ENCODE measurements at places on chromosomes 11 and 22. TPM values are rescaled to one million over a fixed set of nuclear protein-coding genes. Genes with fewer than 3 reads are reported as not detected.
A peak's percentile ranks its signal among the peaks of the same experiment; 100 is the strongest.

DNA sequence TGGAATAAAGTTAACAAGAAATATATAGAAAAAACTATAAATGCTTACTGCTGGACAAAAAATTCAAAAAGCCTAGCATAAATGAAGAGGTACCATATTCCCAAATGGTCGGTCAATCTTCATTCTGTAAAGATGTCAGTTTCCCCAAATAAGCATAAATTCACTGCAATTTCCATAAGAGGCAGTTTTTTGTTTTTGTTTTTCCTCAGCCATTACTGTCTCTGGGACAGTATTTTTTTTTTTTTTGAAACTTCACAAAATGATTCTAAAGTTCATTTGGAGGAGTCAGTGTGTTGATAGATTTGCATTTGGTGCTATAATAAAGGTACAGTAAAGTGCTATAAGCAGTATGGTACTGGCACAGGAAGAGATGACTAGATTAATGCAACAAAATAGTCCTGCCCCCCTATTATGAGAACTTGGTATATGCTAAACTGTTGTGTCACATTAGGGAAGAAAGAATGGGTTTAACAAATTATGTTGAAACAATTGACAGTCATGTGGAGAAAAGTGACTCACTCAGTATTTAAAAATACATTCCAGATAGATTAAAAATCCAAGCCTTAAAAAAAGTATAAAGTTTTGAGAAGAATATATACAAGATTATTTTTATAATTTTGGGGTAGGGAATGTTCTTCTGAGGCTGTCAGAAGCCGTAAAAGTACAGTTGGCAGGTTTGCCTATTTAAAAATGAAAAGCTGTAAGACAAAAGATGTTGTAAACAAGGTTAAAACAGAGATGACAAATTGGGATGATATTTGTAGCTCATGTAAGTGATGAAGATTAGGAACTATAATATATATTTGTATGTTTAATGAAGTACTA is 2.6 kb upstream of the FTH1 start:
- H3K27ac ChIP-seq, result peak overlapping the region; percentile 94
- no peaks in the 10 kb centered on the region for H3K27me3 ChIP-seq
- DNase-seq, result no peak
- peaks cover 6% of the 10 kb centered on the region for H3K36me3 ChIP-seq
- peaks cover 28% of the 10 kb centered on the region for H3K4me1 ChIP-seq
- H3K4me3 ChIP-seq, result no peak overlapping the region

GRCh38 chr22:44907765-44908737 is 101.8 kb downstream of the PHF21B start:
- no peaks in the 10 kb centered on the region for H3K4me1 ChIP-seq
- H3K4me3 ChIP-seq, result no peak overlapping the region
- no peak overlapping the region for H3K27ac ChIP-seq

- H3K36me3 ChIP-seq, result no peaks in the 10 kb centered on the region
- H3K27me3 ChIP-seq, result no peaks in the 10 kb centered on the region
- H3K4me1 ChIP-seq, result no peaks in the 10 kb centered on the region
- no peak overlapping the region for H3K4me3 ChIP-seq
Observed at GRCh38 chr11:131739243-131739882, 368.9 kb downstream of the NTM start.

- H3K4me3 ChIP-seq, result no peak overlapping the region
- H3K36me3 ChIP-seq, result no peaks in the 10 kb centered on the region
Observed at GRCh38 chr22:36619797-36620399, 83.7 kb downstream of the CACNG2 start.

DNA sequence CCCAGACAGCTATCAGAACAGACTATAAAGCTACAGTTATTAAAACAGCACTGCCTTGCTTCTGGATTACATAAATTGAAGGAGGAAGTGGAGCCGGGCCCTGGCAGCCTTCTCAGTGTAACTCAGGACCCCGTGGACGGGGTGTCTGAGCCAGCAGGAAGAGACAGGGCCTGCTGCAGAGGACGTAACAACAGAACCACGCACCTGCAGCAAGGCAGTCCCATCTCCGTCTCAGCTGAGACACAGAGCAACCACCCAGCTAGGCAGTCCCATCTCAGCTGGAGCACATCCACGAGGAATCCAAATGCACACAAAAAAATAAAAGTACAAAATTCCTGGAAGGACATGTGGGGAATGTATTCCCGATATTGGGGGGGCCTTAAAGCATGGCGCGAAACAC is 17.1 kb upstream of the KRTAP5-6 start:
- H3K27me3 ChIP-seq, result peaks cover 5% of the 10 kb centered on the region
- no peaks in the 10 kb centered on the region for H3K36me3 ChIP-seq
- H3K4me3 ChIP-seq, result no peak overlapping the region
- DNase-seq, result no peak

DNA sequence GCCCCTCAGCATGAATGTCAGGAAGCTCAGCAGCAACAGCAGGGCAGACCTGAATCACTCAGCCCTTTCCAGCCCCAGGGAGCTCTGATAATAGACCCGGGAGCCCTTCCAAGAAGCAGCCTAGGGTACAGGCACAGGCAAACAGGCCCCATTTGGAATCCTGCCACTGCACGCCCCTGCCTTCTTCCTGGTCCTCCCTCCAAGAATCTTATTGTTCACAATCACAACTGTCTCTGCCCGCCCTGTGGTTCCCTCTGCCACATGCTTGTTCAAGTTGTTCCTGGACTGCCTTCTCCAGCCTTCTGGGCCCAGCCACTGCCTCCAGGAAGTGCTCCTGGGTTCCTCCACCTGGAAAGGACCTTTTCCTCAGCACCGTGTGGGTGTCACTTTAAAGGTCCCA is 54.6 kb downstream of the LRRC32 start:
- H3K27me3 ChIP-seq, result no peaks in the 10 kb centered on the region
- no peak for DNase-seq
- H3K36me3 ChIP-seq, result no peaks in the 10 kb centered on the region
- no peaks in the 10 kb centered on the region for H3K4me1 ChIP-seq

DNA sequence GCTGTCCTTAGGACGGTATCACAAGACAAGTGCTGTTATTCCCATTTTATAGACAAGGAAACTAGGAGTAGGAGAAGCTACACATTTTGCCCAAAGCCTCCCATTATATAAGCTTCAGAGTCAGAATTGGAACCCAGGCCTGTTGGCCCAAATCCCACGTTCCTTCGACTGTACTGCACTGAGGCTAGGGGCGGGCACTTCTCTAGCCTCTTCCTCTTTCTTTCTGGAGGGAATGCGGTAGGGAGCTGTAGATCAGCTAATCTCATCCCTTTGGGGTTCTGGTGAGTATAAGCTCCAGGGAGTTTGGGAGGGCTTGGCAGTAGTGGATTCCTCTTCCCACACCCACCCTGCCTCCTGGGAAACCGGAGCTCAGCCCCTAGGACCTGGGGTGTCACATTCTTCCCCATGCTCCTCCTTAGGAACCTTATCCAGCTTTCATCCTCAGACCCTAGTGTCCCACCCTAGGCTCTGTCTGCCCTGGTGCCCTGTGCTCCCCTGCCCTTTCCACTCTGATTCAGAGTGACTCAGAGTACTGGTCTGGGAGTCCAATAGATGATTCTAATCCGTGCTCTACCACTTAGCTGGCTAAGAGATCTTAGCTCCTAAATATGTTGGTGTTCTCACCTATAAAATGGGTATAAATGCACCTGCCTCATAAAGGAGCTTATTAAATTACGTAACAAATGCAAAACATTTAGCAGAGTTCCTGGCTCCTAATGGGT is 29.3 kb downstream of the PHLDB1 start:
- no peaks in the 10 kb centered on the region for H3K4me1 ChIP-seq
- H3K4me3 ChIP-seq, result no peak overlapping the region
- no peak for DNase-seq
- H3K27me3 ChIP-seq, result no peaks in the 10 kb centered on the region

DNA sequence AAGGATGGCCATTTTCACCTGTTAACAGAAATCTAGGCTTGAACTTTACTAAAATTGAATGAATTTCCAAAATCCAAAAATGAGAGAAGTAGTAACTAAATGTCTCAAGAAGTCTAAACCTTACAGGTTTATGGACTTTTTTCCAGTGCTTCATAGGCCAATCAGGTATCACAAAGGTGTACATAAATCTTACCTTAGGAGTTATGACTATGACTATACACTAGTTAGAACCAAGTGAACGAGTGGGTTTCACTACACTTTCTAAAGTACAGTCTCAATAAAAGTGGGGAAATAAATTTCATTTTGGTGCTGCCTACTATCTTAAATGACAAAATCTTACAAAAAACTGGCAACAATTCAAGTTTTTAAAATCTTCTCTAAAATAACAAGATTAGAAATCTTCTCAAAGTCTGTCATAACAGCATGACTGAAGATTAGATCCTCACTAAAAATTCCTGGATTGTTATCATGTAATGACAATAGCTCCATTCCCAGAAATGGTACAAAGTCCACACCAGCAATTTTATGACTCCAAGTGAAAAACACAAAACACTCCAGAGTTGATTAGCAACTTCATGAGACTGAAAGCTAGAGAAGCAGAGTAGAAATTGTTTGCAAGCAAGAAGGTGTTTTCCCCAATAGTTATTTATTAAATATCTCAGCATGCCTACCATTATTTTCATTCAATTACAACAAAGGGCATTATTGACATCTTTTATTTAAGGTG is 20.9 kb downstream of the SOX6 start:
- no peak overlapping the region for H3K27ac ChIP-seq
- DNase-seq, result no peak
- H3K4me3 ChIP-seq, result no peak overlapping the region
- no peaks in the 10 kb centered on the region for H3K27me3 ChIP-seq

DNA sequence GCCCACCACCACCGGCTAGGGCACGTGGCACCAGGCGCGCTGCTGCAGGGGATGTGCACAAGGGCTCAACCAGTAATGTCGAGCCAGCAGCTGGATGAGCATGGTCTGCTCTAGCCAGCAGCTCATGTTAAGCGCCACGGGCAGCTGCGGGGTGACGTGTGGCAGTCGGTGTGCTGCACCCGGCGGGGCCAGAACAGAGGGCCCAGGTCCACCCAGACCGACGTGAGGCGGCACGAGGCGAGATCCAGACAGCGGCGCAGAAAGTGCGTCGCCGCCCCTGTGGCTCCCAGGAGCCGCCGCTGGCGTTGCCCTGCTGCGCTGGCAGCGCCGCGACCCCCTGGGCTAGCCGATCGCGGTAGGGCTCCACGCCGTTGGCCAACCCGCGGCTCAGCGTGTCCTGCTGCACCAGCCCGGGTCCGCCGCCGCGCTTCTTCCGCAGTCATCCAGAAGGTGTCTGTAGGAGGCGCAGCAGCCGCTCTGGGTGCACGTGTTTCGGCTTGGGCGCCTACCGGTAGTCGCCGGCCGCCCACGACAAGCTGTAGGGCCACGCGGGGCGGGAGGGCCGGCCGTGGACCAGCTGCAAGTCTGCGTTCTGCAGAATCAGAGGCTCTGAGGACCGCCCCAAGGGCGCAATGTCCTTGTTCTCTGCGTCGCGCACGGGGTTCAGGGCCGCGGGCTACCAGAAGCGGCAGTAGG is 4.6 kb upstream of the GALR3 start:
- peak; percentile 74 for DNase-seq
- H3K27ac ChIP-seq, result no peak overlapping the region
- H3K4me3 ChIP-seq, result peak overlapping the region; percentile 55
- peaks cover 18% of the 10 kb centered on the region for H3K4me1 ChIP-seq
- no peaks in the 10 kb centered on the region for H3K27me3 ChIP-seq
- H3K36me3 ChIP-seq, result no peaks in the 10 kb centered on the region

DNA sequence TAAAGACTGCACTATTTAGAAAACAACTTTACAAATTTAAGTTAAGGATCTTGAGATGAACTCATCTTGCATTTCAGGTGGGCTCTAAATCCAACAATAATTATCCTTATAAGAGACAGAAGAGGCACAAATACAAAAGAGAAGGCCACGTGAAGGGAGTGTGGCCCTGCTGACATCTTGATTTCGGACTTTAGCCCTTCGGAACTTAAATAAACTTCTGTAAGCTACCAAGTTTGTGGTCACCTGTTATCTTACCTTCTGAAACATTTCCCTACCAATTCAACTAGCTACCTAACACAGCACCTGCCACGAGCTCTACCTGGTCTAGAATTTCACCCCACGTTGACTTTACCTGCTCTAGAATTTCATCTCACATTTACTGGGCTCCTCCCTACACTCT is 42.9 kb upstream of the ARHGAP32 start:
- DNase-seq, result no peak
- no peaks in the 10 kb centered on the region for H3K4me1 ChIP-seq
- no peak overlapping the region for H3K27ac ChIP-seq

DNA sequence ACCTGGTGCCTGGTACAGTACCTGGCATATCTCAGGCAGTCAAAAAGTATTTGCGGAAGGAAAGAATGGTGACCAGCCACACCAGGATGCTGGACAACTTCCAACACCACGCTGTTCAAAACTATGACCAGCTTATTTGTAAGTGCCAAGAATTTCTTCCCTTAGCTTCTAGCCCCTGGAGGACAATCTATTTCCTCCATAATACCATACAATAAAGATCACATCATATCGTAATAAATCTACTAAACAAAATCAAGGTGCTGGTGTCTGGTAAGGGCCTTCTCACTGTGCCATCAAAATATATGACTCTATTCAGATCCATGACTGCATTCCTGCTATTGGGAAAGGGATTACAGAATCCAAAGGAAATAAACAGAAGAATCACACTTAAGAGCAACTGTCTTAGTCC is 51.5 kb downstream of the ALG9 start:
- no peak for DNase-seq
- no peaks in the 10 kb centered on the region for H3K36me3 ChIP-seq
- H3K4me1 ChIP-seq, result no peaks in the 10 kb centered on the region
- no peak overlapping the region for H3K27ac ChIP-seq
- no peak overlapping the region for H3K4me3 ChIP-seq
- no peaks in the 10 kb centered on the region for H3K27me3 ChIP-seq

DNA sequence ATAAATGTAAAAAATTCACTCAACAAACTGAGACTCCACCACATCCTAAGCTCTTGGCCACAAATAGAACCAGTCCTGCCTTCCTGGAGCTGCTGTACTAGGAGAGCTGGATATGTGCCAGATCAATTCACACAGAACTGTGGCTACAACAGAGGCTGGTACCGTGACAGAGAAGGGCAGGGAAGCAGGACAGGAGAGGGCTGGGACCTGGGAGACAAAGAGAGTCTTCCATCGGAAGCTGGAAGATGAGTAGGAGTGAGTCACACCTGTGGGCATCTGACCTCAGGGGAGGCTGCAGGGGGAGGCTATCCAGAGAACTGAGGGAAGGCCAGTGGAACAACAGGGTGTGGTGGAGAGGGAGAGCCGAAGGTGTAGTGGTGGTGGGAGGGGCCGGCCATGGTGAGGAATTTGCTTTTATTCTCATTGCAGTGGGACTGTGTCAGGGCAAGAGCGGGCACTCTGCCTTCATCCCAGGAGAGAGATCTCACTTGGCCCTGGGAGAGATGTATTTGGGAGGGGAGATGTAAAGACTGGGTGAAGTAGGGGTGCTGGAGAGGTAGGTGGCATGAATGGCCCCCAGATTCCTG is 1.9 kb upstream of the LTBP3 start:
- H3K27me3 ChIP-seq, result no peaks in the 10 kb centered on the region
- no peak overlapping the region for H3K27ac ChIP-seq
- H3K4me1 ChIP-seq, result peaks cover 58% of the 10 kb centered on the region
- H3K4me3 ChIP-seq, result no peak overlapping the region

- no peaks in the 10 kb centered on the region for H3K4me1 ChIP-seq
- H3K27ac ChIP-seq, result no peak overlapping the region
- DNase-seq, result no peak
- H3K27me3 ChIP-seq, result no peaks in the 10 kb centered on the region
- H3K36me3 ChIP-seq, result no peaks in the 10 kb centered on the region
Observed at GRCh38 chr11:57387289-57388030, 3.0 kb downstream of the PRG2 start.

GRCh38 chr11:5846701-5847100 is 5.0 kb upstream of the OR52E6 start:
- H3K4me1 ChIP-seq, result no peaks in the 10 kb centered on the region
- no peak overlapping the region for H3K4me3 ChIP-seq
- no peak overlapping the region for H3K27ac ChIP-seq
- no peak for DNase-seq
- no peaks in the 10 kb centered on the region for H3K27me3 ChIP-seq

FJX1 gene
- 0.69 TPM for total RNA-seq

COA4 gene
- total RNA-seq, result 106 TPM

RGL4 gene
- total RNA-seq, result 3.2 TPM

GLYAT gene
- not detected for total RNA-seq
